ENCODE measurements at places on chromosomes 5 and 9.
A peak's percentile ranks its signal among the peaks of the same experiment; 100 is the strongest.

DNA sequence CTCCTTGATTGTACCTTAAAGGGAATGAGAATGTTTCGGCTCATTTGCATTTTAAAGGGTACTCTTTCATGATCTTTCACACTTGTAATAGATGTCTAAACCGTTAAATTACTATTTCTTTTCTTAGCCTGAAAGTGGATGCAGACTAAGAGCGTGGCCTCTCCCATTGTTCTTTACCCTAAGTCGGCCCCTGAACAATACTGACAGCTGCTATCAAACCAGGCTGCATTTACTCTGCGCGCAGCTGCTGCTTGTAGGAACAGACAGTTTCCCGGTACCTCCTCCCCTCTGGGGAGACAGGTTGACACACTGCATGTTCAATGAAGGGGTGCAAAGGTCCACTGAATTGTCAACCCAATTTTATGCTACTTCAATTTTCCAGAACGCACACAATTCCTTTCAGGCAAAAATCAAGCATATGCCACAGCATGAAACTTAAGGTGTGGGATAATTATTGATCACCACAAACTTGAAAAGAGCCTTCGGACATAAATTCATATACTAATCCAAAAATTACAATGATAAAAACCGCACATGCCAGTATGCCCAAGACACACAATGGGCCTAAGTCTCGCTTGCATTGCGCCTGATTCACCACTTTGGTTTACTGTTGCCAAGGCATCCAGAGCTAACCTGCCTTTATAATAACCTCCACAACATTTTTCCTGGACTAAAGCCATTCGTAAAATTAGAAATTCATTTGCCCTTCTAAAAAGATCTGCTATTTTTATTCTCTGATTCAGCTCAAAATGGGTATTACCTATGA, 39.7 kb downstream of the TLE1 start:
- DNase-seq, result no peak

GRCh38 chr9:87007711-87008366, 60.5 kb upstream of the GAS1 start:
- DNase-seq, result no peak

DNA sequence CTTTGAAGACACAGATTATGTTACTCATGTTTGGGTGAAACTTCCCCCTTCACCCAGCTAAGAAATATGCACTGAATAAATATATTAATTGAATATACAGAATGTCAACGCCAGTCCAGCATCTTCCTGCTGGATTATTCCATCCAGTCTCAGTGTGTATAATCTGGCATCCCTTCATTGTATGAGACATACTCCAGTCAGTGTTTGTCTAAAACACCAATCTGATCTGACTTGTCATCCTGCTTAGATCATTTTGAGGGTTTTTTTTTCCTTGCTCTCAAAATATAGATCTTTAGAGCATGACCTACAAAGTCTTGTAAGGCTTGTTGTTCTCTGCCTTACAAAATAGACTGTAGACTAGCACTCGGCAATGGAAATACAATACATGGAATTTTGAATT, 195.1 kb downstream of the SMARCA2 start:
- DNase-seq, result no peak

- DNase-seq, result peak; percentile 49
Observed at GRCh38 chr9:36191290-36191645, 547 bp downstream of the CLTA start.

DNA sequence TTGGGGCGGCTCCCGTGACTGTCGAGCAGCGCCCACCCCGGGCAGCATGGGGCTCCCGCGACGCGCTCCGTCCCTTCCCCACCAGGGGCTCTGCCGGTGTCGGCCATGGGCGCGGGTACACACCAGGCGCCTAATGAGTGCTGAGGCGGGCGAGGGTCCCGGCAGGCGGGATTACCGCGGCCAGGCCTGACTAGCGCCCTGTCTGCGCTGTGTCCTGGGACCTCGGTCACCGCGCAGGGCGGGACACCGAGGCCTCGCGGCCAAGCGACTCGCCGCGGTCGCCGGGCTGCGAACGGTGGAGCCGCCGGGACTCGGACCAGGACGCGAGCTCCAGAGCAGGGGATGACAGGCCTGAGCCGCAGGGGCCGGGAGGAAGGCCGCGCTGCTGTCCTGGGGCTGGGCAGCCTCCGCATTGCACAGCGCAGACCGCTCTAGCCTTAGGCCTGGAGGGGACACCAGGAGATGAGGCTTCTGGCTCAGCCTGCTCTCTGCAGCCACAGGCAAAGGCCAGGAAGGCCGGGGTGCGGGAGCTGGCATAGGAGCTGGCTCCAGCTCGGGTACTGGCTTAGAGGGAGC, 14.1 kb downstream of the LCN10 start:
- DNase-seq, result no peak

DNA sequence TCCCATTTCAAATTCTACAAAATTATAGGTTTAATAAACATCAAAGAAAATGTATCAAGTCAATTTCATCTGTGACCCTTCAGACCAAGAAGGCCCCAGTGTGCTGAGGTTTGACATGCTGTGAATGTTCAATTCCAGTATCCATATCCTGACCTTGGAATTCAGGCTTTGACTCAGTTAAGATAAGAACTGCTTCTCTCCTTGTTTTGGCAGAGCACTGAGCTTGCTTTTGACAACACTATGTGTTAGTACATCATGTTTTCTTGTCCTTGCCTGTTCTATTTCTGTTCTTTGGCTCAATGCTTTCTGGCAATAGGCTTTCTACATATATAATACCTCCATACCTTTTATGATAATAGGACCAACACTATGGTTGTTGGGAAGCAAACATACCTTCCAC, 105.6 kb downstream of the PLCXD3 start:
- no peak for DNase-seq

DNA sequence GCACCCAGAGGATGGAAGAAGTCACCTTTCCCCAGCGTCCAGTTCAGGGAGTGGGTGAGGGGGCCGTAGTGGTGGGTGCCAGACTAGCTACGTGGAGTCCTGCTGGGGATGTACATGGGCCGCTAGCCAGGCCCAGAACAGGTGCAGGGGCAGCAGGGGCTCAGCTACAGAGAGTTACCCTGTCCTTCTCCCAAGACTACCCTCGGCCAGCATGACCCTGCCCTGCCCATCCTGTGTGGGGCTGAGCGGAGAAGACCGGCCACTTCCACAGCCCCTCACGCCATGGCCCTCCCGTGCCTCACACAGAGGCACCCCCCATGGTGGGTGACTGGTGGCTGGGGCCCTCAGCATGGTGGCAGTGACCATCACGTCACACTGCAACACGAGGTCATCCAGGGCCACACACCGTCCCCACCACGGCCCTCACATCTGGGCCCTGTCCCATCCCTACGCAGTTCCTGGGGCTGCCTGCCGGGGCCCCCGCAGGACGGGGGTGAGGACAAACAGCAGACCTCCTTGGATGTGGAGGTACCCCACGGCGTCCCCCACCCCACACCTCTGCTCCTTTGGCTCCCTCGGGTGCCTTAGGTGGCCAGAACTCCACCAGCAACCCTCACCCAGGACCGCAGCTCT, 977 bp upstream of the DPP7 start:
- no peak for DNase-seq

DNA sequence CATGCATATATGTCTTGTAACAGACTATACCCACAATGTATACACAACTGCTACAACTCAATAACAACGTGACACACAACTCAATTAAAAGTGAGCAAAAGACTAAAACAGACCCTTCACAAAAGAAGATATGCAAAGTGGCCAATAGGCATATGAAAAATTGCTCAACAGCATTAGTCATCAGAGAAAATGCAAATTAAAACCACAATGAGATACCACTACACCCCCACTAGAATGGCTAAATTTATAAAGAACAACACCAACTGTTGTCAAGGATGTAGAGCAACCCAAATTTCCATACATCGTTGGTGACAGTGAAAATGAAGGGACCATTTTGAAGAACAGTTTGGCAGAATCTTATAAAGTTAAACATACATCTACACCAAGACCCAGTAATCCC, 38.9 kb downstream of the GABRB2 start:
- DNase-seq, result no peak

DNA sequence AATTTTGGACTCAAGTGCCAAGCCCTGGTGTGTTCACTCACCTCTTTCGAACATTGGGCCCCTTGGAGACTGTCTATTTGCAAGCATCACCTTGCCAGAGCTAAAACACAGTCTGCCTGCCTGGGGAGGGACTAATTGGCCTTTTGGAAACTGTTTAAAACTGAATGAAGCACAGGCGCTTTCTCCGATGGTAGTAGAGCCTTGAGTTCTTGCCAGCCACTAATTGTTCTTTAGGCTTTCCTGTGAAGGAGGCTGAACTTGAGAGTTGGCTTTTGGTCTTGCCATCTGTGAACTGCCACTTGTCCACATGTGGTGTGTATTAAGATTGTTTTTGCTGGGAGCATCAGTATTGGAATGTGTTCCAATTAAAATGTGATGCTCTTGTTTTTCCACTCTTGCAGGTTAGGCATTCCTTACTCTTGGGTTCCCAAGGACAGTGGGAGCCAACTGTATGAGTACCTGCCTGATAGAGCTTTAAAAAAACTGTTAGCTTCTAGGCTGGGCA, 26.0 kb downstream of the GARNL3 start:
- no peak for DNase-seq

DNA sequence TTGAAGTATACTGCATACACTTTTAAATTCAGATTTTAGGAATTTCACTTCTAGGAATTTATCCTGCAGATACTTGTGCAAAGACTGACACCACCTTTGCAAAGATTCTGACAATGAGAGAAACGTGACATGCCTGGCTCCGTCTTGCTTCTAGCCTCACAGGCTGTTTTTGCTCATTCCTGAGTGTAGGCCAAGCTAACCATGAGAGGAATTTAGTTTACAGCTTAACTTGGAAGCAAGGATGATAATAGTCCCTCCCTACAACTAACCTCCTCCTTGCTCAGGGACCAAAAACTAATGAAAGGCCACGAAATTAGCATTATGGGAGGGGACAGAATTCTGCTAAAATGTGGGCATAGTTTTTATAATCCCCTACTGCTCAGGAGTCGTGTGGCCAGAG, 31.1 kb downstream of the C5orf22 start:
- no peak for DNase-seq

DNA sequence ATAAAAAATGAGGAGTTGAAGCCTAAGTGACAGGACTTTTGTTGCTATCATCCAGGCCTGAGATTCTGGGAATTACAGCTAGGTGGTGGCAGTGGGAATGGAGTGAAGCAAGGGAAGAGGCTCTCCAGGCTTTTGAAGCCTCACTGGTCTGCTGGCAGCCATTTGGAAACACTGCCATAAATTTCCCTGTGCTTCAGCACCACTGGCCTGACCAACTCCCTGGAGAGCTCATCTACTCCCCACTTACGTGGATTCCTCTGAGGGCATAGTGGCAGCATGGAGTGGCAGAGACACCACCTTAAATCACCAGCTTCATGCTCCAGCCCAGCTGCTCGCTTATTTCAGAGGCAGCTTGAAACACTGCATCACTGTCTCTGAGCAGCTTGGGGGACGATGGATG, 518.2 kb downstream of the TLR4 start:
- DNase-seq, result no peak

DNA sequence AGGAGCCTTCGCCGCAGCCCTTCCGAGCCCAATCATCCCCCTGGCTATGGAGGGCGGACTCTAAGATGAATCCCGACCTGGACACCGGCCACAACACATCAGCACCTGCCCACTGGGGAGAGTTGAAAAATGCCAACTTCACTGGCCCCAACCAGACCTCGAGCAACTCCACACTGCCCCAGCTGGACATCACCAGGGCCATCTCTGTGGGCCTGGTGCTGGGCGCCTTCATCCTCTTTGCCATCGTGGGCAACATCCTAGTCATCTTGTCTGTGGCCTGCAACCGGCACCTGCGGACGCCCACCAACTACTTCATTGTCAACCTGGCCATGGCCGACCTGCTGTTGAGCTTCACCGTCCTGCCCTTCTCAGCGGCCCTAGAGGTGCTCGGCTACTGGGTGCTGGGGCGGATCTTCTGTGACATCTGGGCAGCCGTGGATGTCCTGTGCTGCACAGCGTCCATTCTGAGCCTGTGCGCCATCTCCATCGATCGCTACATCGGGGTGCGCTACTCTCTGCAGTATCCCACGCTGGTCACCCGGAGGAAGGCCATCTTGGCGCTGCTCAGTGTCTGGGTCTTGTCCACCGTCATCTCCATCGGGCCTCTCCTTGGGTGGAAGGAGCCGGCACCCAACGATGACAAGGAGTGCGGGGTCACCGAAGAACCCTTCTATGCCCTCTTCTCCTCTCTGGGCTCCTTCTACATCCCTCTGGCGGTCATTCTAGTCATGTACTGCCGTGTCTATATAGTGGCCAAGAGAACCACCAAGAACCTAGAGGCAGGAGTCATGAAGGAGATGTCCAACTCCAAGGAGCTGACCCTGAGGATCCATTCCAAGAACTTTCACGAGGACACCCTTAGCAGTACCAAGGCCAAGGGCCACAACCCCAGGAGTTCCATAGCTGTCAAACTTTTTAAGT, 819 bp downstream of the ADRA1B start:
- DNase-seq, result no peak

DNA sequence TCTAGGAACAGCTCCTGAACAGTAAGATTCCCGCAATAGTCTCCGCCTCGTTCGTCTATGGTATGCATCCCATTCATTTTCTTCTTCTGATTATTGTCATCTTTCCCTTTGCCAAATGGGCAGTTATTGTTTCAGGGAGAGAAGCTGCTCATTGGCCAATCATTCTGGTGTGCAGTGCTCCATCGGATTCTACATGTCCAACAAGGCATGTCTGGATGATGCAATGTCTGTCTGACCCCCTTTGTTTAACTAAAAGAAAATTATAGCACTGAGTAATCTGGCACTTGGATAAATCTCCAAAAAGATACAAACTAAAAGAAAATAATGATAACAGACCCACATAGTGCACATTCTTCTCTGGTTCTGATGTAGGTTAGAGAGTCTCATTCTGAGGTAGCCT, 515.6 kb upstream of the DMAC1 start:
- DNase-seq, result no peak

GRCh38 chr5:108762660-108763059, 15.0 kb downstream of the FER start:
- no peak for DNase-seq

DNA sequence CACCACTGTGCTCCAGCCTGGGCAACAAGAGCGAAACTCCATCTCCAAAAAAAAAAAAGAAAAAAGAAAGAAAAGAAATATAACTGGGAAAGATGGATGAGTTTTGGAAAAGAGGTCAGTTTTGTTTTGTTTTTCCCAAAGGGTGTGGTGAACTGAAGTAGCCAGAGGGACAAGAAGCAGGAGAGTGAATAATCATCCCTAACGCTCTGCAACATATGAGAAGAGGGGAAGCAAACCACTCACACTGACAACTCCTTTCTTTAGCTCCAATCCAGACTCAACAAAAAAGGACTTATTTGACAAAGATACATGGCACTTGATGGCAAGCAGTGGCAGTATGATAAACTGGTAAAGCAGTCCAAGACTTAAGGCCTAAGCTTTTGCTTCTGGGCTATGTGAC, 176.1 kb upstream of the HMHB1 start:
- DNase-seq, result no peak

DNA sequence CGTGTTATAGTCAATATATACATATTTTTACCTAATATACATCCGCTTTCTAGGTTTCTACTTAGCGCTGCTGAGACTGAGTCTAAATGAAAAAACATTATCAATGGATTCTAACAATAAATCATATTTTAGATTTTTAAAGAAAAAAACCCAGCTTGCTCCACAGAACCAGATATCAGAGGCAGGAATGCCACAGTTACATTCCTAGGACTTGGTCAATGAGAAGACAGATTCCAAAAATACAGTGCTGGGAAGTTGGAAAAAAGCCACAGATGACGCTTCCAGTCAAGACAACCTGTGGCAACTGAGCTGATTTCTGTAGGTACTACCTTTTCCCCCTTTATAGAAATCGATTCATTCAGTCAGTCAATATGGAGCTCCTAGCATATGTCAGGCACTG, 577 bp upstream of the CCDC112 start:
- no peak for DNase-seq

- DNase-seq, result no peak
Observed at GRCh38 chr9:128316421-128316820, 5.8 kb downstream of the TRUB2 start.

Measured in DND-41 (cell line).